ENCODE measurements at places on chromosomes 5 and 9. TPM values are rescaled to one million over a fixed set of nuclear protein-coding genes. Genes with fewer than 3 reads are reported as not detected.

DNA sequence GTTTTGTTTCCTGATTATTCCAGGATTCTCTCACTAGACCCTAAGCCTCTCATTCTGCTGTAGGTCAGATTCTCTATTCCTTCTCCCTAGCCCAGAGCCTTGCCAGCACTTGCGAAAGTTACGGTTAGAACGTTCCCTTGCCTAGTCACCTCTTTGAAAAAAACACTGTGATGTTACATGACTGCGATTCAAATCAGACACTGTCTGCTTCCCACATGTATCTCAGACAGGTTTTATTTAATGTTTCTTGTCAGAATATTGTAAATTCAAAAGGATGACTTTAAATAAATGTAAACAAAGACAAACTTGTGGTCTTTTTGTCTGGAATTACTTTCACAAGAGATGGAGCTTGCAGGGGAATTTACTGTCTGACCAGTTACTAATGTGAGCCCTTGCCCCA lies 116.5 kb upstream of the OTULINL start:
- ATAC-seq = no peak

DNA sequence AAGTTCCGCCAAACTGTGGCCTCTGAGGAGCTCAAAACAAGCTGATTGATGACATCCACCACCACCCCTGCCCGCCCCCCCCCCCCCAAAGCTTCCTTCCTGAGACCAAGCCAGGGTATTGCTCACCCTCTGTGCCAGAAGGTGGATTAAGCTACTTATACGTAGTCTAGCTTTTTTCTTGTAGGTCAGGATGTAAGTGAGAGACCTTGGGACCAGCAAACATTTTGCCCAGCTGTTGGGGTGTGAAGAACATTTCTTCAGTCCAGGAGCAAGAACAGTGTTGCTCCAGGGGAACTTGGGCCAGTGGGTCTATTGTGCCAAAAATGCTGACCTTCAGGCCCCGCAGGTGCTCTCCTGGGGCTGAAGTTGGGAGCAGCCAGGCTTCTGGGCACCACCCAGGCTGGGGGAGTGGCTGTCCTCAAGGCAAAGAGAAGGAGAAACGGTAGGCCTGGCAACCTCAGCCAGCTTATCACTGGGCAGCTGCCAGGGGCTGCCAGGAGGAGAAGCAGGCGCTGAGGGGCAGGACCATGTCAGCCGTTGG lies 18.0 kb downstream of the NEURL1B start:
- peak; percentile 19 for ATAC-seq

DNA sequence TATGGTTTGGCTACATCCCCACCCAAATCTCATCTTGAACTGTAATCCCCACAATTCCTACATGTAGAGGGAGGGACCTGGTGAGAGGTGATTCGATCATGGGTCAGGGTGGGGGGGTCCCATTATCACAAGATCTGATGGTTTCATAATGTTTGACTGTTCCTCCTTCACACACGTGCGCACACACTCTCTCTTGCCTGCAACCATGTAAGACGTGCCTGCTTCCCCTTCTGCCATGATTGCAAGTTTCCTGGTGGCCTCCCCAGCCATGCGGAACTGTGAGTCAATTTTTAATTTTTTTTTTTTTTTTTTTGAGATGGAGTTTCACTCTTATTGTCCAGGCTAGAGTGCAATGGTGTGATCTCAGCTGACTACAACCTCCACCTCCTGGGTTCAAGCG lies 27.0 kb downstream of the FAM169A start:
- ATAC-seq = no peak

DNA sequence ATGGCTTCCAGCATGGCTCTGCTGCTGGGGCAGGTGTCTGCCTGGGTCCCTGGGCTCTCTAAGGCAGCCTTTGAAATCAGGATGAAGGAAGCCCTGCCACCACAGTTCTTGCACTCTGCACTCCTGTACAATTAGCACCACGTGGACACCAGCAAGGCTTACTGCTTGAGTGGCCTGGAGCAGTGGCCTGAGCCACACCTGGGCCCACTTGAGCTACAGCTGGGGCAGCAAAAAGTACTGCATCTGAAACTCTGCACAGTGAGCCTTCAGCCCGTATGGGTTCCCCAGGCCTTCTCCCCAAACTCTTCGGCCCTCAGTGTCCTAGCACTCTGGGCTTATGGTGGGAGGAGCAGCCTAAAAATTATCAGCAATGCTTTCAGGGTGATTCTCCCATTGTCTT lies 8.0 kb upstream of the INIP start:
- ATAC-seq = no peak

CNTNAP3 gene
- total RNA-seq = 28.9 TPM

DNA sequence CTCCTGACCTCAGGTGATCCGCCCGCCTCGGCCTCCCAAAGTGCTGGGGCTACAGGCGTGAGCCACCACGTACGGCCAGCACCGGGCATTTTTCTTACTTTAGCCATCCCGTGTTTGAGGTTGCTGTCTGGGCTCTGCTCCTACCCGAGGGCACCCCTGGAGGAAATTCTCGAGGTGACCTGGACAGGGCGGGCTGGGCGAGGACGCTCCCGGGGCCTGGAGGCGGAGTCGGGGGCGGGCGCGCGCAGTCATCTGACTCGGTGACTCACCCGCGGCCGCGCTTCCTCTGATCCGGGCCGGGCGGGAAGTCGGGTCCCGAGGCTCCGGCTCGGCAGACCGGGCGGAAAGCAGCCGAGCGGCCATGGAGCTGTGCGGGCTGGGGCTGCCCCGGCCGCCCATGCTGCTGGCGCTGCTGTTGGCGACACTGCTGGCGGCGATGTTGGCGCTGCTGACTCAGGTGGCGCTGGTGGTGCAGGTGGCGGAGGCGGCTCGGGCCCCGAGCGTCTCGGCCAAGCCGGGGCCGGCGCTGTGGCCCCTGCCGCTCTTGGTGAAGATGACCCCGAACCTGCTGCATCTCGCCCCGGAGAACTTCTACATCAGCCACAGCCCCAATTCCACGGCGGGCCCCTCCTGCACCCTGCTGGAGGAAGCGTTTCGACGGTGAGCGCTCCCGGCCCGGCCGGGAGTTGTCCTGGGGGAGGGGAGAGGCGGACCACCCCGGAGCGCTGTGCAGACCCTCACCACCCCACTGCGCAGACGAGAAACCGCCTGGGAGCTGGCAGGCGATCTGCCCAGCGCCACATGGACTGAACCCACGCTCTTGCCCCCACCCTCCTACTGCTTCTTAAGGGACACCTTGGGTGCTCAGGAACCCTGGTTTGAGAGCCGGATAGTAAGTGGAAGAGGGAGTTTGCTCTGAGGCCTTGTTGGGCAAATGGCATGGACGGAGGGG lies at the start of gene HEXB:
TSS of gene HEXB (plus strand) at position 334 of the 952 bp plus-strand sequence. CDS start at position 362, 28 bp downstream.
- ATAC-seq = peak; percentile 97

GRCh38 chr5:62737766-62738165 lies 159.1 kb downstream of the LRRC70 start:
- peak; percentile 39 for ATAC-seq

DNA sequence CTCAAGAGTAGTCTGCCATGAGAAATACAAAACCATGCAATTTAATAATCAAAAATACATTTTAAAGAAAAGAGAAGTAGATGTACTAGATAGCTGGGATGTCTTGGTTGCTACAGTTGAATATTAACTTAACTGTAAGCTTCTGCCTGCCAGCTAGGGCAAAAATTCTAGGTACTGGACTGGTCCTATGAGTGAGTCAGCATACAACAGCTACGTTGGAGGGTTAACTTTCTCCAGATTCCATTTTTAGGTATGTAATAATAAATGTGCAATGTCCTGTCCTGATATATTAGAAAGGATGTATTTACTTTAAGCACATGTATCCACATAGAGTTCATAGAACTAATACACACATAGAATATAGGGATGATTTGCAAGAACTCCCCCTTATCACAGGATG lies 230.1 kb downstream of the CAAP1 start:
- no peak for ATAC-seq

DNA sequence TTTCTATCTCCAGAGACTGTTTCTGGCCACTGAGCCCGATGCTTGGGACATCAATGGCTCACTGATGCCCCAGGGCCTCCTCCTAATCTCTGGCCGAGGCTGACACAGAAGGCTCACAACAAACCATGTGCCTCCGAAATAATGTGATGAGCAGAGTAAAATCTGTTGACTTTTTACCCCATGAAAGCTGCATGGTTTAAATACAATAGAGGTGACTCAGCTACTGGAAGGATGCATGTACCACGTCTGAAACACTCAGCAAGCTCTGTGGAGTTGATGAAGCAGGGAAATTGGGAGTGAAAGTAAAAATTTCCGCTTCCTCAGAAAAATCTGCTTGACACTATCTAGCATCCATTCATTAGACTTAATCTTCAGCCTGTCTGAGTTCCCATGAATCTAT lies 111.1 kb upstream of the EQTN start:
- ATAC-seq = peak; percentile 15

BARX1 gene
- not detected for total RNA-seq

GRCh38 chr5:2378976-2379375 lies 372.5 kb downstream of the IRX2 start:
- no peak for ATAC-seq

Data from motor neuron (in vitro differentiated cells).